Activated T-helper 1 cell treated with anti-CD3 and anti-CD28 coated beads, Interleukin-12 subunit alpha, Interleukin-12 subunit beta, Interleukin-2, Interleukin-4 antibody, amounts not matched to agents 30 ng/mL and 10 ng/mL and 1 ng/mL, durations not matched to agents 14 hours and 24 hours and 36 hours (primary cell): ENCODE measurements at places on chromosomes 6 and 20.

GRCh38 chr20:9912858-9913434 lies 74.1 kb upstream of the PAK5 start:
- DNase-seq = no peak

DNA sequence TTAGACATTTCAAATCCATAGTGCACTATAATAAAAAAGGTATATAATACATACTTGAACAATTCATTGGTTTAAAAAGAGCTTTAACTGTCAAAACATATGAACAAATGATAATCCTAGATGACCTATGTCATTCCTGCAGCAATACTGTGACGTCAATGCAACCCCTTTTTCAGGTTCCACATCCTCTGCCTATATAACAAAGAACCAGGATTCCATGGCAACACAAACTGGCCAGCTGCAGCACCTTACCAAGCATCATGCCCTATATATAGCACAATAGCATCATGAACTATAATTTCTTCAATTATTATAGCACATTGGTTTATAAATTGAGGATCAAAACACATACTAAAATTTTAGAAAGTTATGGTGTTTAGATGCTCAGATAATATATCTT lies 578 bp upstream of the PTCHD4 start:
- no peak for DNase-seq

- DNase-seq = no peak
Observed at GRCh38 chr6:14028631-14029030, 88.9 kb upstream of the CD83 start.

GRCh38 chr6:16691324-16691723 lies 69.9 kb downstream of the ATXN1 start:
- DNase-seq = no peak

DNA sequence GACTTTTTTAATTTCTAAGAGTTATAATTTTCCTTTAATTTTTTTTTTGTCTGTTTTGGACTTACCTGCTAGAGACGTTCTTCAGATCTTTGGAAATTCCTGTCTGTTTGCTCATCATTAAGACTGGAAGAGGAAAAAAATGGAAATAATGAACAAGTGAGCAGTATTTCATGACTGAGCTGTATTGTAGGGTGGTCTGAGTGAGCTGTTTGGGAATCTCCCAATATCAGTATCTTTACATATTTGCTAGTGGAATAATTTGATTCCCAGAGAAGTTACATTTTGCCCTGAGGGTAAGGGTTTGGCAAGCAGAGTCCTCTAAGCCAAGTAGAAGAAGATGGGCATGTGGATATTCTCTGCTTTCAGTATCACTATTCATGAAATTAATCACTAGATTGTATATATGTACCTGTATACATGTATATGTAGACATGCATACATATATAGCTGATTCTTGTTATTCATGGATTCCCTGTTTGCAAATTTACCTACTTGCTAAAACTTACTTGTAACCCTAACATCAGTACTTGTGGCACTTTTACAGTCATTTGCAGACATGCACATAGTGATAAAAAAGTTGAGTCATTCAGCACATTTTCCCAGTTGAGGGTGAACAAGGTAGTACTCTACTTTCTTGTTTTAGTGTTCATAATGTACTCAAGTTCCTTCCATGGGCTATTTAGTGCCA lies 13.5 kb downstream of the ZC2HC1B start:
- no peak for DNase-seq

- no peak for DNase-seq
Observed at GRCh38 chr6:7505189-7505699, 36.2 kb upstream of the DSP start.

GRCh38 chr6:3230256-3230882 lies 2.9 kb upstream of the TUBB2B start:
- DNase-seq = no peak

- peak; percentile 71 for DNase-seq
Observed at GRCh38 chr20:50790651-50791277, 4.1 kb upstream of the BCAS4 start.

DNA sequence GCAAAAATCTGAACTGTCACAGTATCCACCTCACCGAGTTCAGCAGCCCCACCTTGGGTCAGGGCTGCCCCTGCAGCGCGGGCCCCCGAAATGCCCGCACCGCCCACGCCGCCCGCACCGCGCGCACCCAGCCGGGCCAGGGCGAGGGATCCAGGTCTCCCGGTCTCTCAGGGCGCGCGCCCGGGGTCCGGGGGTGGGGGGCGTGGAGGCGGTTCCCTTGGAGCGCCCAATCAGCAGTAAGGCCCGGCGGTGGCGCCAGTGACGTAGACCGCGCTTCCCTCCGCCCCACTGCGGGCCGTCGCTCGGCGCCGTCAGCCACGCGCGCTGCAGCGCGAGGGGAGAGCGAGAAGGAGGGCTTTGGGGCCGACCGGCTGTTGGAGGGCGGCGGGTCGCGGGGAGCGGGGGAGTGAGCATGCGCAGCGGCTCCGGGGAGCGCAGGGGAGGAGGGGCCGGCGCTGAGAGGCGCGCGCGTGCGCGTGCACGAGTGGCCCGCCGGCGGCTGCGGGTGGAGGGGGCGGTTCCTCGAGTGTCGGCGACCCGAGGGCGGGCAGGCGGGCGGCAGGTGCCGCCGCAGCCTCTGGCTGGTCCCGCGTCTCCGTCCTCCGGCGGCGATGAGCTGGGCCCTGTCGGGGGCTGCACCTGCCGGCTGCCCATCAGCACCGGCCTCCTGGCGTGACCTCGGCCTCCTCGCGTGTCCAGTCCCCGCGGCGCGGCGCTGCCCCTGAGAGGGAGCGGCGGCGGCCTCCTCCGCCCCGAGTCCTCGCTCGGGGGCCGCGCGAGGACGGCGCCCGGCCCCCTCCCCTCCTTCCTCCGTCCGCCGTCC lies at the start of gene TMEM170B:
Gene TMEM170B, plus strand, starts transcription at position 521 of the 823 bp plus-strand sequence. CDS start 529 bp downstream, outside the sequence.
- peak; percentile 90 for DNase-seq

- no peak for DNase-seq
Observed at GRCh38 chr6:13965582-13966127, 40.9 kb downstream of the RNF182 start.

- no peak for DNase-seq
Observed at GRCh38 chr6:83867527-83868161, 8.2 kb downstream of the CYB5R4 start.

DNA sequence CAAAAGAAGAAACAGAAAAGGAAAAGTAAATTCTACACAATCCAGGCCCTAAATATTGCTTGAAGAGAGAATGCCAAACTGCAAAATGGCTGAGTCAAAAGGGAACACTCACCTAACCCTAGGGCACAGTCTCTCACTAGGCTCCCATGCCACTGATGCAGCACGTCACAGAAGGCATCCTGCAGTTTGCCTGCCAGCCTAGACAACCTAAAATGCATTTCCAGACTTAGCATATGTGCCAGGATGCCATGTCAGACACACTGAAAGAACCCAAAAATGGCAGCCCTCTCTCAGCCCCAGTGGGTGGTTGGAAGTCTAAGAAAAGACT lies 10.6 kb upstream of the SIRPD start:
- DNase-seq = no peak

- no peak for DNase-seq
Observed at GRCh38 chr6:42774201-42774600, 7.7 kb upstream of the BICRAL start.

- DNase-seq = no peak
Observed at GRCh38 chr6:8499540-8499939, 64.2 kb upstream of the SLC35B3 start.

- DNase-seq = no peak
Observed at GRCh38 chr6:133099573-133099972, 141.6 kb upstream of the EYA4 start.

DNA sequence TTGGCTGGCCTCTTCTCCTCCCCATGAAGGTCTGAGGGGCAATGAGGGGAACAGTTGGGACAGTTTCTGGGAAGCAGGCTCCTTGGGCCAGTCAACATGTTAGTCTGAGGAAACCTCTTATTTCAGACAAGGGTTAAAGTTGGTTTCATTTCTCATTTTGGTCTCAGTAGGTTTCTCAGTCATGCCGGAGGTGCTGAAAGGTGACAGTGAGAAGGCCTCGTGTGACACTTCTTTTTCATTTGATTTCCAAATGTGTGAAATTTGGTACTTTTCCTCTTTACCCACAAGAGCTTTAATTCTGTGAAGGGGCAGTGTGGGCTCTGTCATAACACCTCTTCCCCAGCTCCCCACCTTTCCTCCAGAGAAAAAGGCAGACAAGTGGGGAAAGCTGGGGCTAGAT lies 7.5 kb upstream of the GLP1R start:
- no peak for DNase-seq

DNA sequence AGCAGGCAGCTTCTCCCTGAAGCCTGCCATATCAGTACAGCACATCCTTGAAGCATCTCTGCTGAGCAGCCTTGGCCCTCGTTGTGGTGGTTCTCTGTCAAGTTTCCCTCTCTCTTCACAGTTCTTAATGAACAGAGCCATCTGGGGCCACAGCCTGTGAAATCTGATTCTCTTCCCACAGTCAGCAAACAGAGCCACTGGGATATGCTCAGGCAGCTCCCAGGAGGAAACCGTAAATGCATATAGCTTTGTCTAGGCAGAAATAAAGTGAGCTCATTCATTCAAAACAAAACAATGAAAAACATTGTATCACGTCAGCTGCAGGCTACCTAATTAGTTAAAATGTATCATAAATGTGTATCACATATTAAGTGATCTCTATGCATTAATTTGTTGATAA lies 80.3 kb downstream of the TBC1D7 start:
- DNase-seq = no peak

GRCh38 chr6:119333707-119334295 lies 15.8 kb downstream of the MAN1A1 start:
- DNase-seq = no peak

GRCh38 chr20:12984863-12985262 lies 23.9 kb upstream of the SPTLC3 start:
- no peak for DNase-seq

DNA sequence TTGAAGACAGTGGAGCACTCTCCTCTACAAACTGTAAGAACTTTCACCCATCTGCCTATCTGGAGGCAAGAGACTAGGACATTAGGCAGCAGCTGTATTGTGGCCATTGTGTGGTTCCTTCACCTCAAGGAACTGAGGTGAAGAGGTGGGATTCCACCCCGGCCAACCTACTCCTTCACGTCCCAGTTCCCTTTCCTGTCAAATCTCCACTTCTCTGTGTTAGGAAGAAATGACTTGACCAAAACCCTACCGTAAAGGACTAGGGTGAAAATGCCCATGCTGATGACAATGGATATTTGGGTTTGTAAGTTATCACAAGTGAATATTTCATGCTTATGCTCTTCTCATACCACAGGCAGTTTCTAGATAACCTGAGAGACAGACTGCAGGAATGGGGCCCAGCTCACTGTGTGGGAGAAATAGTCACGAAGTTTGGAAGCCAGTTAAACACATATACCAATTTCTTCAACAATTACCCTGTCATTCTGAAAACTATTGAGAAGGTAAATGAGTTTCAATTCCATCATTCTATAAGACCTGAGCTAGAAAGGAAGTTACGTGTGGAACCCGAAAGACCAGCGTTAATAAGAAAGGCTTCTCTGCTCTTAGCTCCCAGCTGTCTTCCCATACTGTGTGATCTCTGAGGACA lies 86.6 kb downstream of the ECT2L start:
- DNase-seq = no peak

- no peak for DNase-seq
Observed at GRCh38 chr20:43910564-43910963, 4.1 kb upstream of the TOX2 start.

GRCh38 chr6:97947841-97948240 lies 664.8 kb upstream of the MMS22L start:
- DNase-seq = no peak

- no peak for DNase-seq
Observed at GRCh38 chr6:1315560-1316386, 3.9 kb downstream of the FOXQ1 start.

DNA sequence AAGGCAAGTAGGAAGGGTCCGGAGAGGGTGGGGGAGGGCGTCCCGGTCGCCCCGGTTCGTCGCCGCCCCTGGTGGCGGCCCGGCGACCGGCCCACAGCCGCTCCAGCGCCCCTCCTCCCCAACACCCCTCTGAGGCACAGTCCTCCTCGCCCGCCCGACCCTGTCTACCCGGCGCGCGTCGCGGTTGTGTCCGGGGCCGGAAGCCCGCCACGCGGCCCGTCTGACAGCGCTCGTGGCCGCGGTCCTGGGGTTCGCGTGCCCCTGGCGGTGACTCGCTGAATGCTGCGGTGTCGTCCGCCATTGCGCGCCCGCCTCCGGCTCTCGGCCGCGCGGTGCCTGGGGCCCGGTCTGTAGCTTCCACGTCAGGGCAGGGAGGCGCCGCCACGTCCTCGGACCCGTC lies 335.3 kb upstream of the DEFB115 start:
- no peak for DNase-seq

GRCh38 chr6:30127238-30128093 lies 8.5 kb upstream of the TRIM40 start:
- DNase-seq = no peak

DNA sequence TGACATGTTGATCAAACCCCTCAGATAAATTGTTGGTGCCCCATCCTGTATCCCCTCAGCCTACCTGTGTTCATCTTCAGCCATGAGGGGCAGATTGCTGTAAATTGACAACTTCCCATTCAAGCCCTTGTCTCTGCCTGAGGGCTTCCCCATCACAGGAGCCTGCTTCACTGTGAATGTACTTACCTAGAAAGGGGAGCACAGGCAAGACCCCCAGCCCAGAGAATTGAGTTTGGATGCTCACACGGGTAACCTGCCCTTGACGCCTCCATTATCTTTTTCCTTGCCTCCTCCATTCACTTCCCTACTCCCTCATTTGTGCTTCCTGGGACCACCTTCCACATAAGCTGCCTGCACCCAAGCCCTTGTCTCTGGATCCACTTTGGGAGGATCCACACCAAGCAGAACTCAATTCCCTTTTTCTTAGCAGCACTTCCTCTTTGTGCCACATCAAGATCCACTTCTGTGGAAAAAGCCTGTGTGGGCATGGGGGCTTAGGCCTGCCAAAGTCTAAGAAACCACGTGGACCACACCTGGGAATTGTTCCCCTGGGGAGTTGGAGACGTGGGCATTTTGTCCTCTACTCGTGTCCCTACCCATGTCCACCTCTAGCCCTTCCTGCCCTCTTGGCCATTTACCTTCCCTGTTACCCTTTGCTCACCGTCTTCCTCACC lies 103.4 kb upstream of the FOXA2 start:
- DNase-seq = no peak

GRCh38 chr20:8796088-8796660 lies 272.7 kb upstream of the PLCB4 start:
- no peak for DNase-seq

- no peak for DNase-seq
Observed at GRCh38 chr6:17420368-17420767, 27.0 kb downstream of the CAP2 start.

- no peak for DNase-seq
Observed at GRCh38 chr6:137693711-137694110, 173.3 kb upstream of the TNFAIP3 start.

- DNase-seq = no peak
Observed at GRCh38 chr6:15523679-15524630, 138.9 kb downstream of the DTNBP1 start.

GRCh38 chr20:6685626-6686025 lies 81.9 kb upstream of the BMP2 start:
- DNase-seq = no peak
